Stimulated activated CD4-positive, alpha-beta T cell treated with anti-CD3 and anti-CD28 coated beads, Interleukin-1b, Interleukin-23, amount 100 ng/mL, for 4 hours (primary cell): ENCODE measurements at places on chromosomes 2 and 18.

DNA sequence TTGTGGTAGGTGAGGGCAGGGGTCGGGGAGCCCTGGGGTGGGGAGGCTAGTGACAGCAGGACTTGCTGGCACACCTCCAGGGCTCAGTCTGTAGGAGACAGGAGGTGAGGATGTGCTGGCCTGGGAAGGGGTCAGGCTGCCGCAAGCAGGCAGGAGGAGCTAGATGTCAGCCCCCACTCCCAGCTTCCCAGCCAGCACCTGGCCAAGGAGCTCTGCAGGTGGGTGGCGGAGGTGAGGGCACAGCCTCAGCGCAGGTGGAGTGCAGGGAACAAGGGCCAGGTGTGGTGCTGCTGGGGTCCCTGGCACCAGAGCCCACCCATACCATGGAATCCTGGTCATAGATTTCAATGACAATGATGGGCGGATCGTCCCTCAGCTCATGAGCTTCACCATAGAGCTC is 2.9 kb downstream of the OTOF start:
- DNase-seq, result no peak

- DNase-seq, result no peak
These were observed 24.0 kb downstream of the R3HDM1 start for GRCh38 chr2:135555311-135555710.

- DNase-seq, result no peak
These were observed 36.0 kb downstream of the PCBP1 start for GRCh38 chr2:70123051-70123828.

GRCh38 chr2:174078275-174078674 is 113.1 kb upstream of the SP3 start:
- DNase-seq, result no peak

DNA sequence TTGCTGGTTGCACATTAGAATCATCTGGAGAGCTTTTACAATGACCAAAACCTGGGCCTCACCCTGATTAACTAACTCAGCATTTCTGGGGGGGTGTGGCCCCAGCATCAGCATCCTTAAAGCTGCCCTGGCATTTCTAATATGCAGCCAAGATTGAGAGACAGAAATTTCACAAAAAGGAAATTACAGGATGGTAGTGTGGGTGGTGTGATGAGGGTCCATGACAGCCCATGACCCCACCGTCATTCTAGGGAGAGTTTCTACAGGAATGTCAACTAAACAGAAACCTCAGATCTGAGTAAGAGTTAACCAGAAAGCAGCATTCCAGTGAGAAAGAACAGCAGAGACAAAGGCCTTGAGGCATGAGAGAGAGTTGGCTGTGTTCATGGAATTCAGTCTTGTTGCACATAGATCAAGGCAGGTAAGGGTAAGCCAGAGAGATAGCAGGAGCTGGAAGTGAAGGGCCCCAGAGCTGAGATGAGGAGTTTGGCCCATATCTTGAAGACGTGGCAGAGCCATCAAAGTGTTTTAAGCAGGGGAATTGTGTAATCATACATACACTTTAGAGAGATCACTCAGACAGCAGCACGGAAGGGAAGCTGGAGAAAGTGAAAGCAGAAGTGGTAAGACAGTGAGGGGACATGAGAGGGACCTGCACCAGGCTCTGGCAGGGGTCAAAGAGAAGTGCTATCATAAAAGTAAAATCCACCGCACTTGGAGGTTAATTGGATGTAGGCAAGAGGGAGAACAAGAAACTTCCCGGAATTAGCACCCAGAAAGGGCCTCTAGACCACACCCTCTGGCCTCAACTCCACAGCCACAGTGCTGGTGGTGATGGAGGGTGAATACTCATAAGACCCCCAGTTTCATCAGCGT is 7.8 kb upstream of the TRABD2A start:
- DNase-seq, result no peak

- no peak for DNase-seq
These were observed 10.6 kb downstream of the MC5R start for GRCh38 chr18:13834496-13835015.

DNA sequence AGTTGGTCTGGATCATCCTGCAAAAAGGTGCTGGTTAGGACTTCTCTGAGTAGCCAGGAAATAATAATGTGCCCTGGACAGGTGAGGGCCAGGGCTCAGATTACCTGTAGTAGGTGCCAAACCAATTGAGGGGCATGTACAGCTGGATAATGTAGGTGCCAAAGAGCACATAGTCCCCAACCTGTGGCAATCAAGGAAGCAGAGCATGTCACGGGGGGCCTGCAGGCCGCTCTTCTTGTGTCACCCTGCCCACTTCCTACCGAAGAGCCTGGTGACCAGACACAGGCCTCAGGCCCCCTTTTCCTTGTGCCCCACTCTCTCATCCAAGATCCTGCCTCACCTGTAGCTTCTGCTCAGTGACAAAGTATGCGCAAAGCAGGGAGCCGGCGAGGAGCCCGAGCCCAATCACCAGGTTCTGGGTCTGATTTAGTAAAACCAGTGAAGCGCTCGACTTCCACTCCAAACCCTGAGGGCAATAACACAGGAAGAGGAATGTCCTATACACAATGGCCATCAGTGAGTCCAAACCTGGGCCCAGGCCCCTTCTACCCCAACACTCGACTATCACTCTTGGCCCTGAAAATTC is 5.2 kb downstream of the ABCB6 start:
- no peak for DNase-seq

DNA sequence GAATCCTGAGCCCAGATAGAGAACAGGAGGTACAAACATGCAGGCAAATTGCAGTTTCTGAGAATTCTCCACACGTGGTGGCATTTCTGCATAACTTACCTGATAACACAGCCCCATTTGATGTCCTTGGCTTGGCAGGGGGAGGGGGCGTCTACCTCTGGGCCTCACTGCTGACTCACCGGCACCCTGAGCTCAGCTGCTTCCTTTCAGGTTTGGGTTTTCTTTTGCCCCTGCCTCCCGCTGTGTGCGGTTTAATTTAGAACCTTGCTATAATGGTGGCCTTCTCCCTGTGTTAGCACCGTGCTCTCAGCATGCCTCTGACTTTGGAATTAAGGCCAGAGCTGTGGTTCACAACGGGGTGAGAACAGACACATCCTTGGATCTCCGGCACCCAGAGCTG is 4.4 kb downstream of the CTIF start:
- DNase-seq, result peak; percentile 7

DNA sequence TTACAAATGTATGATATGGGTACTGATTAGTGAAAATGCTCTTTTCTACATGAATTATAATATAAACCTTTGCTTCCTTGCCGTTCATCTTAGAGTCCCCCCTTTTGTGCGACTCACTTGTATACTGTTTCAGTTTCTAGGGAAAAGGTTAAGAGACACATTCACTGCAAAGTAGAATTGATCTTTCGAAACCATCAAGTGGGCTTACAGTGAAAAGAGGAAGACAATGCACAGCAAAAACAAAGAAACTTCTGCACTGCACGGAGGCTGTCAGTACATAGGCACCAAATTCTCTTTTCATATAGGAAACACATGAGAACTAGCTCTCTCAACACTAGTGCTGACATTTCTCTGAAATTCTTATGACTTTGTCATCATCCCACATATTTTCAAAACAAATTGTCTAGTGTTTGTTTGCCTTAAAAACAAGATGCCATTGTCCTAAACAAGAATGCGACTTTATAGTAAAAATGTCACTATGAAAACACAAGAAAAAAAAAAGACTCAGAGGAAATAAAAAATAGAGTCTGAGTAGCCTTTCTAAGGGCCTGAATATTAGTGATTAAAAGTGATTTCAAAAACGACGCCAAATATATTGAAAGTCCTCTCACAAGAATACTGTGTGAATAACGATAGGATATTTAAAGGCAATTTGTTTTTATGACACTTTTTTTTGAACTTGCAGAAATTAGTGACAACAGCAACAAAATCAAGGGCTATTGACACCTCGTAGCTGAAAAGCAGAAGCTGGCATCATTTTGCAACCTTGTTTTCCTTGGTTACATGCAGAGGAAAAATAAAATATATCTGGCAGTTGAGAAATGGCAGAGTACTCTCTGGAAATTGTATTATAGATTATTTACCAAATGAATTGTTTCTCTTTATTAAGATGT is 827.0 kb downstream of the BCL11A start:
- DNase-seq, result no peak

DNA sequence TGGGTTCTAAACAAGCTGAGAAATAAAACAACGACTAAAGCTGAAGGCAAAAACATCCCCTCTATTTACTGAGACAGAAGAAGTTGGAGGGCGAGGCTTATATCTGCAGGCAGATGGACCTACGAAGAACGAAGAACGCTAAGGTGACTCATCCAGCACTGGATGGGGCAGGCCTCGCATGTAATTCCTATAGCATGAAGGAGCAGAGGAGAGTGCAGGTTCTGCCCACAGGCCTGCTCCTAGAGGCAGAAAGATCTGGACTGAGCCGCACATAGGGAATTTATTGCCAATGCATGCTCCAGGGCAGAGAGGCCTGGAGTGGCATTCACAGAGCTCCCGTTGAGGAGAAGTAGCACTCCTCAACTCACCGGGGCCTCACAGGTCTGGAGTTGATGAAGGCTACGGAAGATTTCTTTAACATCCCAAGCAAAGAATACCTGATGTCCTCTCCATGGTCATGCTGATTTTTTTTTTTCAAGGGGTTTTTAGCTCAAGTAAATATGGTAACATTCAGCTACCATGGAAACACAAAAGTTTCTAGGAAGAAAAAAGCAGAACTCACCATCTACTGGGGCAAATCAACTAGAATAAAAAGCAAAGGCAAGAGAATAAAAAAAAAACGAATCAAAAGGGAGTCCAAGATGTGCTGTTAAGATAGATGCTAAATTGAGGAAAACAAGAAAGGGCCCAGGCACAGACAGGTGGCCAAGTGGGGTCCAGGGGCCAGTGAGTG is 10.4 kb upstream of the METTL21A start:
- no peak for DNase-seq

DNA sequence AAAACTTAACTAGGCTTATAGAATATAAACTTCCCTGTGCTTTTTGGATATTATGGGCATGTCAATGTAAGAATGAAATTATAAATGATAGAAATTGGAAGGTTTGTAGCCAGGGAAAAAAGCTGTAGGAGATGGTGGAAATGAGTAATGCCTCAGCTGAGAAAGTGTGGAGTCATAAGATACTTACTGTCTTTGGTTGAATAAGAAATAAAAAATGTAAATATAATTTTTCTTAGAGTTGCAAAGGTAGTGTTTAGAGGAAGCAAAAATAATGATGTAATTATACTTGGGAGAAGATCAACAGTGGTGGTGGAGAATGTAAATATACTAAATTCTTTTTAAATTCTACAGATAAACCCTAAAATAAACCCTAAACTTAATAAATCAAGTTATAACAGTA is 26.2 kb upstream of the RND3 start:
- no peak for DNase-seq

- no peak for DNase-seq
These were observed 156.6 kb downstream of the CYRIA start for GRCh38 chr2:16509042-16509441.

- DNase-seq, result no peak
These were observed 80.5 kb downstream of the LYPD6 start for GRCh38 chr2:149410701-149411484.

DNA sequence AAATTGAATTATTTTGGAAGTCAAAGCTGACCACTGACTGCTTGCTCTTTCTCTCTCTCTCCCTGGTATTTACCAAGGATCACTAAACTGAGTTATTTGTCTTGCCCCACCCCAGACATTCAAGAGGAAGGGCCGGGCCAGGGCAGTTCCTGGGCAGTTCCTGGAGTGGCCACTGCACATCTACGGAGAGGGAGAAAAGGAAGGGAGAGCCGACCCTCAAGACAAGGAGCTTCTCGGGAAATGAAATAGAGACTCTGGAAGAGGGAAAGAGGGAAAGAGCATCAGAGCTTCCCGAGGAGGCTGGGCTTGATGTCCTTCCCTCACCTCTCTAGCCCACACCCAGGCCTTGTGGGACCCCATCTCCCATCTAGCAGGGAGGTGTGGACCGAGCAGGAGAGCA is 83.1 kb downstream of the SEPTIN10 start:
- no peak for DNase-seq

GRCh38 chr2:241950413-241951315 is 81.1 kb downstream of the RTP5 start:
- DNase-seq, result peak; percentile 54

DNA sequence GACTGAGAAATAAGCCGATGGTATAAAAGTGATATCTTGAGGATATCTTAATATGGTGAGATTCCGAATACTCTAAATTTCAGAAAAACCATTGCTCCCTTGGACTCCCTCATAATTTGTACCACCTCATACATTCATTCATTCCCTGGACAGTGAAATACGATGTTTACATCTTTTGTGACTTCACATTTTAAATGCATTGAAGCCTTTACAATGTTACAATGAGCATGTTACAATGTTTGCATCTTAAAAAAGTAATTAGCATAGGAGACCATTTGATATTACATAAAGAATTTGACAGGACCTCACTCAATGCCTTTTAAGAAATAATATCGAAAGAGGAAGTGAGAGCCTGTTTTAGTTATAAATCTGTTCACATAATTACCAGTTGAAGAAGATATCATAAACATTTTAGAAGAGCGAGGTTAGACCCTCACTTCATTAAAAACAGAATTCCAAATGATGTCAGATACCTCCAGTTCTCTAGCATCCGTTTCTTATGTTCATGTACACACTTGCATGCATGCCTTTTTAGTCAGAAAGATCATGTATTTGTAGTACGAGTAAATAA is 372.0 kb downstream of the ARHGAP15 start:
- DNase-seq, result no peak

GRCh38 chr2:184530239-184530638 is 68.1 kb upstream of the ZNF804A start:
- DNase-seq, result no peak

DNA sequence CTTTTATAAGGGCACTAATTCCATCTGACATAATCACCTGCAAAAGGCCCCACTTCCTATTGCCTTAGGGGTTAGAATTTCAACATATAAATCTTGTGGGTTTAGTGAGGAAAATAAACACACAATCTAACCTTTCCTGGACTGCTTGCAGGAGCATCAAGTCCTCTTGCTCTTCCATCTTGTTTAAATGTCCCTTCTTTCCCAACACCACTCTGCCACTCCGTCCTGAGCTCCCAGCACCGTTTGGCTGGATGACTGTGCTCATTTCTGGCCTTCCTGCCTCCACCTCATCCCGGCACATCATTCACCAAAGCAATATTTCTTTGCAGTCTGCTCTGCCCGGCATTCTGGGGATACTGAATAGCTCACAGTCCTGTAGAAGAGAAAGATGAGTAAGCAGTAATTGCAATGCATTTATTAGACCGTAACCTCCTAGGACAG is 247.8 kb downstream of the BCL2 start:
- DNase-seq, result no peak

- no peak for DNase-seq
These were observed 67.2 kb downstream of the MCFD2 start for GRCh38 chr2:46848447-46848846.

- DNase-seq, result peak; percentile 27
These were observed 90.9 kb upstream of the SMAD7 start for GRCh38 chr18:49041435-49042245.
